Uterus (tissue), 4 donors: ENCODE measurements at places on chromosomes 11 and 22. TPM values are rescaled to one million over a fixed set of nuclear protein-coding genes. Genes with fewer than 3 reads are reported as not detected.

DNA sequence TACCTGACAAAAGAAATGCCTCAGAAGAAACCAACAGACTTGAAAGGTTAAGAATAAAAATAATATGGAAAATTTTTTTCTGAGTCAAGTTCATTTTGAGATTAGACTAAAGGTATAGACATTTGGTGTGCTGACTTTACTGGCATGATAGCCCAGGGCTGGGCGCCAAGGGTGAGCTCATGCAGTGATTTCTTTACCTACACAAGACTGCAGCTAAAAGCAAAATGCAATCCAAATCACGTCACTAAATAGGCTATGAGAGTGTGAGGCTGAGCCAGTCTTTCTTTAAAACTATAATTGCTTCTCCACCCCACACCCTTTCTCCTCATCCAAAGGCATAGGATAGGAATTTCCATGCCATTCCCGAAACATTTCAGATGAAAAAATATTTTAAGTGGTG is 196.5 kb downstream of the FAM76B start:
- DNase-seq: peak; percentile 18
- H3K27me3 ChIP-seq: no peaks in the 10 kb centered on the region
- no peaks in the 10 kb centered on the region for H3K36me3 ChIP-seq
- H3K4me1 ChIP-seq: no peaks in the 10 kb centered on the region
- H3K27ac ChIP-seq: no peak overlapping the region
- no peak overlapping the region for H3K4me3 ChIP-seq

GRCh38 chr11:128530118-128531074 is 57.0 kb downstream of the ETS1 start:
- H3K27me3 ChIP-seq: no peaks in the 10 kb centered on the region
- H3K4me1 ChIP-seq: no peaks in the 10 kb centered on the region
- no peaks in the 10 kb centered on the region for H3K36me3 ChIP-seq

- no peaks in the 10 kb centered on the region for H3K4me1 ChIP-seq
- H3K4me3 ChIP-seq: no peak overlapping the region
- no peaks in the 10 kb centered on the region for H3K36me3 ChIP-seq
- no peaks in the 10 kb centered on the region for H3K27me3 ChIP-seq
- H3K27ac ChIP-seq: no peak overlapping the region
These were observed 92.2 kb downstream of the STK33 start for GRCh38 chr11:8501836-8502235.

DNA sequence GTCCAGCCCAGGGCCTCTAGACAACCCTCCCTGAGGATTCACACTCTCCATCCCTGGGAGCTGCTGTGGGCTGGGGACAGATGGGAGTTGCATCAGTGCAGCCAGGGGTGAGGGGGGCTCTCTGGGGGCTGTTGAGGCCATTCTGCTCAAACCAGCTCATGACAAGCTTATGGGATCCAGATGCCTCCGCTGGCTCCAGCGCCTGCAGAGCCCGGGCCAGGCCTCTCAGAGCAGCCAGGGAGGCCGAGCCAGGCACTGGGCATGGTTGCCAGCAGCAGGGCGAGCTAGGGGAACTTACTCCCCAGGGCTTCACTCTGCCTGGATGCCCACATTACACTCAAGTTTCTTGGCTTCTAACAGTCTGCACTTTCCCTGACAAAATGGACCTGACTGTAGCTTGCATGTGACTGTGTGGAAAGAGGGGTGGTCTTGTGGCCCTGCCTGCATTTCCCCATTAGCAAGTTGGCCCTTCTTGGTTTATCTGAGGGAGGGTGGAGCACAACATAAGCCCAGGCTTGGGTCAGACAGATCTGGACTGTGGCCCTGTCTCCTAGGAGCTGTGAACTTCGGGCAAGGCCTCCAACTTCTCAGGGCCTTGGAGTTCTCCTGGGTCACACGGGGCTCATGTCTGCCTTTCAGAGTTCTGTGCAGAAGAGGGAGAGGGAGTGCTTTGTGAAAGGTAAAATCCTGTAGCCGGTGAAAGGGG is 34.5 kb upstream of the CYB5R3 start:
- H3K27ac ChIP-seq: peak overlapping the region; percentile 98
- no peaks in the 10 kb centered on the region for H3K27me3 ChIP-seq
- no peaks in the 10 kb centered on the region for H3K36me3 ChIP-seq
- peak; percentile 79 for DNase-seq
- H3K4me1 ChIP-seq: peaks cover 26% of the 10 kb centered on the region
- no peak overlapping the region for H3K4me3 ChIP-seq

DNA sequence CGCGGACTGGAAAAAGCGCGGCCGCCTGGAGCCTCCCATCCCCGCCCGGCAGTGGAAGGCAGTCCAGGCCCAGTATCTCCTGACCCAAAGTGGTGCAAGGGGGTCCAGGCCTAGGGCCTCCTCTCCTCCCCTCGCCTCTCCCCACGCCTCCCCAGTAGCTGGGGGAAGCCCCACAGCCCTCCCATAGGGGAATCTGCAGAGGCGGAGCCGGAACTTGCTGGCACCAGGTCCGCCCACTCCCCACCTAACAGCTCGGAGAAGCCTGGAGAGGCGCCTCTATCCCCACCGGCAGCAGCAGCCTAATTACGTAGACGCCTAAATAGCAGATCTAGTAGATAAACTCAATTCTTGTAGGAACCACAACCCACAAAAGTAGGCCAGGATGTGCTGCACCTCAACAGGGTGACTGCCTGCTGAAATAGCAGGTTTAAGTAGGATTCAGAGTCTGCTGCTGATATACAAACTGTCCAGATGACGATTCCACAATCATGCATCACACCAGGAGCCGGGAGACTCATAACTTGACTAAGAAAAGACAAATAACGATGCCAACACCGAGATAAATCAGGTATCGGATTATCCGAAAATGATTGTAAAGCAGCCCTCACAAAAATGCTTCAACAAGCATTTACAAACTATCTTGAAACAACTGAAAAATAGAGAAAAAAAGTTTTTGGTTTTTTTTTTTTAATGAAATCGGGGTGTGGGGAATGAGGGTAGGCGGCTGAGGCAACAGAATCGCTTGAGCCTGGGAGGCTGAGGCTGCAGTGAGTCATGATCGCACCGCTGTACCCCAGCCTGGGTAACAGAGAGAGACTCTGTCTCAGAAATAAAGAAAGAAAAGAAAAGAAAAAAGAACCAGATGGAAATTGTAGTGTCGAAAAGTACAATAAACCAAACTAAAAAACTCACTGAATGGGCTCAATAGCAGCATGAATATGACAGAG is 11.4 kb upstream of the BRD1 start:
- H3K4me3 ChIP-seq: no peak overlapping the region
- H3K4me1 ChIP-seq: no peaks in the 10 kb centered on the region
- no peaks in the 10 kb centered on the region for H3K36me3 ChIP-seq
- H3K27me3 ChIP-seq: no peaks in the 10 kb centered on the region

SHISA8 gene
- total RNA-seq: not detected

QSER1 gene
- total RNA-seq: 17.2 TPM

C11orf52 gene
- total RNA-seq: 1.6 TPM

TBX1 gene
- total RNA-seq: 1.5 TPM

GRCh38 chr22:31193092-31193491 is 19.0 kb upstream of the LIMK2 start:
- H3K27ac ChIP-seq: no peak overlapping the region
- no peak for DNase-seq
- no peaks in the 10 kb centered on the region for H3K36me3 ChIP-seq
- H3K27me3 ChIP-seq: no peaks in the 10 kb centered on the region

DNA sequence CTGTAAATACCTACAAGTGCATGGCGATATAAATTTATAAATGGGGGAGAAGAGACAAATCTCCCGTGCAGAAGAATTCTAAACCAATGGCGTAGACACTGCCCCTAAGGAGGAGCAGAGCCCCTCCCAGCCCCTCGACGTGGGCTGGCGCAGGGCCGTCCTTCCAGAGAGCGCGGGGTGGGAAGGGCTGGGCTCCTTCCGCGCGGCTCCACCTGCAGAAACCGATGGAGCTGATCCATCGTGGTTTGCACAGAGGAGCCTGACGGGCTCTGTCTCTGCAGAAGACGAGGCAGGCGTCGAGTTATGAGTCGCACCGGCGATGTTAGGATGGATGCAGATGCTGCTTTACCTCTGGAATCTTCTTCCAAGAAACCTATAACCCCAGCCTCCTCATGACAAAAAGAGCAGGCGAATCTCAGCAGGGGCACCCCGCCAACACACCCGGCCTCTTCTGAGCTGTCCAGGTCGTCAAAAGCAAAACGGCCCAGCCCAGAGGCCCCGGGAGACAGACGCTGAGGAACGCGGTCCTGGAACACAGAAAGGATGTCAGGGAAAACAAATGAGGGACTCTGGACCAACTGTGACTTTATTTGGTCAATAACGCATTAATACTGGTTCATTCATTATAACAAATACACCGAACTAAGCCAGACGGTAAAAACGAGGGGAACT is 11.0 kb upstream of the B4GALNT4 start:
- peaks cover 7% of the 10 kb centered on the region for H3K4me1 ChIP-seq
- H3K4me3 ChIP-seq: no peak overlapping the region

- no peaks in the 10 kb centered on the region for H3K36me3 ChIP-seq
- no peak overlapping the region for H3K27ac ChIP-seq
- no peak for DNase-seq
- H3K27me3 ChIP-seq: no peaks in the 10 kb centered on the region
These were observed 94.1 kb upstream of the PRDM11 start for GRCh38 chr11:45052361-45052760.

SYT7 gene
- 6.5 TPM for total RNA-seq

DNA sequence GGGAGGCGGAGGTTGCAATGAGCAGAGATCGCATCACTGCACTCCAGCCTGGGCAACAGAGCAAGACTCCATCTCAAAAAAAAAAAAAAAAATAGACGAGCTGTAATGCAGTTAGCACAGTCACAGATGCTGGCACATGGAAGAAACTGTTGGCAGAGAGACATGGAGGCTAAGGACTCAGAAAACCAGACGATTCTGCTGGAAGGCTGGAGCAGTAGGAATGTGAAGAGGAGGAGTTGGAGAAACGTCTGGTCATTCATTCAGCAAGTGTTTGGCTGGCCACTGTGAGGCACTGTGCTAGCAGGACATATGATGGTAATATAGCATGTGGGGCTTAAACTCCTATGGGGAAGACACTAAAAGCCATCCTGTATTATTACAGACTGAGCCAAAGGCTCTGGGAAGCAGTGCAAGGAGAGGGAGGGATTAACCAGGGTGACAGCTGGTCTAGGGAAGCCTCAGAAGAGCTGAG is 5.0 kb downstream of the UQCR10 start:
- H3K27me3 ChIP-seq: no peaks in the 10 kb centered on the region
- H3K4me3 ChIP-seq: no peak overlapping the region
- H3K27ac ChIP-seq: no peak overlapping the region
- no peaks in the 10 kb centered on the region for H3K36me3 ChIP-seq
- peaks cover 11% of the 10 kb centered on the region for H3K4me1 ChIP-seq

- H3K27ac ChIP-seq: peak overlapping the region; percentile 99
- H3K36me3 ChIP-seq: no peaks in the 10 kb centered on the region
- H3K27me3 ChIP-seq: no peaks in the 10 kb centered on the region
- no peak overlapping the region for H3K4me3 ChIP-seq
- no peak for DNase-seq
These were observed 4.7 kb upstream of the POLD4 start for GRCh38 chr11:67357831-67358670.

GRCh38 chr11:14698771-14699170 is 55.2 kb downstream of the PDE3B start:
- DNase-seq: no peak
- no peak overlapping the region for H3K27ac ChIP-seq
- no peaks in the 10 kb centered on the region for H3K27me3 ChIP-seq
- no peaks in the 10 kb centered on the region for H3K4me1 ChIP-seq
- H3K36me3 ChIP-seq: no peaks in the 10 kb centered on the region

DNA sequence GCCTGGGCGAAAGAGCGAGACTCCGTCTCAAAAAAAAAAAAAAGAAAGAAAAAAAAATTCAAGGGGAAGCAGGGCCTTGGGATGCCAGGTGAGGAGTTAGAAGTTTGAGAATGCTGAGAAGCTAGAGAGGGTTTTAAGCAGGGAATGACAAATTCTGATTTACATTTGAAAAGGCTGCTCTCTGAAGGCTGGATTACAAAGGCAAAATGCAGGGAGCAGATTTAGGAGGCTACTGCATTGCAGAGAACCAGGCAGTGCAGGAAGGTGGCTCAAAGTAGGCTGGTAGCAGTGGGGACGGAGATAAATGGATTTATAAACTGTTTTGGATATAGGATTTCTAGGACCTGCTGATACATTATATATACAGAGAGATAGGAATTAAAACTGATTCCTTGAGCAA is 66.6 kb downstream of the KCNC1 start:
- no peak overlapping the region for H3K27ac ChIP-seq
- no peaks in the 10 kb centered on the region for H3K27me3 ChIP-seq
- H3K36me3 ChIP-seq: no peaks in the 10 kb centered on the region
- H3K4me1 ChIP-seq: no peaks in the 10 kb centered on the region

DNA sequence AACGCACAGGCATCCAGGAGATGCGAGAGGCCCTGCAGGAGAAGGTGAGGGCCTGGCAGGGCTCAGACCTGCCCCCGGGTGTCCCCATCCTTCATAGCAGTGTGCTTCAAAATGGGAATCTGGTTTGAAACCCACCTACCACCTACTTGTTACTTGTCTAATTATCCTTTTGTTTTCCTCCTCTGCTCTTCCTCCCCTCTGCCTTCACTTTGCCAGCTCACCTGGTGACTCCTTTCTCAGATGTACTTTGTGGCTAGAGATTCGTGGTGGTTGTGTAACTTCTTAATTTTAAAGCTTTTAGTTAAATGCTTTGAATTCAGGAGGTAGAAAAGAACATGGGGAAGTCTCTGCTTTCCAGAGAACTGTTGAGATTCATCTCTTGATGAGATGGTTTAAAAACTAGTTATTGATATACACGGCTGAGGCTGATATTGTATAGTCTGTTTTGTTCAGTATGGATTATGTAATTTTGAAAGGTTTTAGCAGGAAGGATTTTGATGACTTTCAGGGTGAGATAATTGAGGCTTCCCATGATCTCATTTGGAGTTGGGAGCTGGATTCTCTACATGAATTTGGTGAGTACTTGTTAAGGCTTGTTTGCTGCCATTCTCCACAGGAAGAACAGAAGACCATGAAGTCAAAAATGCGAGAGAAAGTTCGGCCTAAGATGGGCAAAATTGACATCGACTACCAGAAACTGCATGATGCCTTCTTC is 8.0 kb downstream of the SF3B2 start:
- H3K27ac ChIP-seq: no peak overlapping the region
- H3K36me3 ChIP-seq: no peaks in the 10 kb centered on the region
- no peaks in the 10 kb centered on the region for H3K4me1 ChIP-seq
- H3K4me3 ChIP-seq: no peak overlapping the region
- DNase-seq: no peak

CD82 gene
- total RNA-seq: 24.3 TPM
